Hematopoietic multipotent progenitor cell treated with erythropoietin and hydrocortisone succinate and interleukin-3 and kit ligand, for 15 days (in vitro differentiated cells): ENCODE measurements at places on chromosomes 7 and 10.

DNA sequence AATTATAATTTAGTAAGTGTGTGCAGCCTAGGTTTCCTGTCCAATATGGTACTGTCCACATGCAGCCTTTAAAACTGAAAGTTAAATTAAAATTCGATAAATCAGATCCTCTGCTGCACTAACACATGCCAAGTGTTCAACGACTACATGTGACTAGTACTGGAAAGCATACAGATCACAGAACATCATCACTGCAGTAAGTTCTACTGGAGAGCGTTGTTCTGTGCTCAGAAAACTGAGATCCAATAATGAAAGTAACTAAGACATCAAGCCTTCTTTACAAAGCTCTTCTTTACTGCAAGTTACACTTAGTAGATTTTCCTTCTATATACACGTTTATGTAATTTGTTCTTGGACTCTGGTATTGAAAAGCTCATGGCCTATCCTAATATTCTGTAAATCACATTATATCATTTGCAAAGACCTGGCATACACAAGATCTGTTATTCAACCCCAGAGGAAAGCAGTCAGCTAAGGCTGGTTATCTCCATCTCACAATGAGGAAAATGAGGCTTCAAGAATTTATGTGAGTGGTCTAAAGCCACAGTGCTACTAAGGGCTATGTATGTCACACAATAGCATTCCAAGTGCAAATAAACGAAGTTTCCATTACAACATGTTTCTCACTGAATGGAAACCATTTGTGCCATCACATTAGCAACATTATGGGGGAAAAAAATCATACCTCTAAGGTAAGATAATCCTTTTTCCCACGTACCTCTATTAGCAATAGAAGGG lies 77.6 kb downstream of the VPS41 start:
- DNase-seq, result no peak

DNA sequence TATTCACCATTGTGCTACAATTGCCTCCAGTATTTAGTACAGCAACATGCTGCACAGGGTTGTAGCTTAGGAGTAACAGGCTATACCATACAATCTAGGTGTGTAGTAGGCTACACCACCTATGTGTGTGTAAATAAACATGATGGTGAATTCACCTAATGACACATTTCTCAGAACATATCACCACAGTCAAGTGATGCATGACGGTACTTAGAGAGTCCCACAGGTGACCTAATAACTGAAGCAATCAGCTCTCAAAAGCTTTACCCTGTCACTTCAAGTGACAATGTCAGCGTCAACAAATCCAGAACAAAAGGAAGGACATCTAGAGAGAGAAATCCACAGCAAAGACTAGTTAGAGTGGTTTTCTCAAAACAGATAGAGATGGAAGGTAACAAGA lies 38.8 kb downstream of the CCNJ start:
- DNase-seq, result no peak

DNA sequence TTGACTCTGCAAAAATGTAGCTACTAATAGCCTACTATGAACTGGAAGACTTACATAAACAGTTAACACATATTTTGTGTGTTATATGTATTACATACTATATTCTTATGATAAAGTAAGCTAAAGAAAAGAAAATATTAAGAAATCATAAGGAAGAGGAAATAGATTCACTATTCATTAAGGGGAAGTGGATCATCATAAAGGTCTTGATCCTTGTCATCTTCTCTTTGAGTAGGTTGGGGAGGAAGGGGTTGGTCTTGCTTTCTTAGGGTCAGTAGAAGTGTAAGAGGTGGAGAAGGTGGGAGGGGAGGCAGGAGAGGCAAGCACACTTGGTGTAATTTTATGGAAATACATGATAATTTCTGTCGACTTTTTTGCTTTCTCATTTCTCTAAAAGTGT lies 81.3 kb downstream of the NAMPT start:
- no peak for DNase-seq

GRCh38 chr10:58574058-58574457 lies 61.4 kb downstream of the BICC1 start:
- DNase-seq, result no peak

DNA sequence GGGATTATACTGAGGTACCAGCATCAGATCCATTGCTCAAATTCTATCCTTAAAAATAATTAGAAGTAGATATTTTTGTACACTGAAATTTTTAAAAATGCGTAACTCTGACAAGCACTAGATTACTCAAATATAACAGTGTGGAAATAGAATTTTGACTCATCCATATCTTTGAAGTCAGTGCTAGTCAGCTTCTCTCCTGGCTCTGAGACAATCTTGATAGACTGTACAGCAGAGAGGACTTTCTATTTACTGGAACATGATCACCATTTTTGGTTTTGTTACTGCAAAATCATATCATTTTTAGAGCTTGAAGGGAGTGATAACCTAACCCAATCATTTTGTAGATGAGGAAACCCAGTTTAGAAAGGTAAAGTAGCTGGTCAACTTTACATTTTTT lies 195.0 kb downstream of the MTERF1 start:
- no peak for DNase-seq

DNA sequence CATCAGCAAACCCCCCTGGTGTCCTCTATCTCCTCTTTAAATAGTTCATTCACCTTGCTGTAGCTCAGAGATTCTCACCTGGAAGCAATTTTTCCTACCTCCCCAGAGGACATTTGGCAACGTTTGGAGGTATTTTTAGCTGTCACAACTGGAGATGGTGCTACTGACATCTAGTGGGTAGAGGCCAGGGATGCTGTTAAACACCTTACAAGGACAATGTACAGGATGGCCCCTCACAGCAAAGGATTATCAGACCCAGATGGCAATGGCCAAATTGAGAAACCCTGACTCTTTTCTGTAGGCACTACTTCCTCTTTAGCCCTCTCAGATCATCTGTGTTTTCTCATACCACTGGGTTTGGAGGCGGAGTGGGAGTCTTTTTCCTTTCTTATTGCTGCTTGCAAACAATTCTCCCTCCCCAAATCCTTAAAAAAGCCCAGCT lies 13.2 kb upstream of the TRA2A start:
- DNase-seq, result no peak

- DNase-seq, result no peak
These were observed 20.7 kb downstream of the CAV1 start for GRCh38 chr7:116545411-116545993.

DNA sequence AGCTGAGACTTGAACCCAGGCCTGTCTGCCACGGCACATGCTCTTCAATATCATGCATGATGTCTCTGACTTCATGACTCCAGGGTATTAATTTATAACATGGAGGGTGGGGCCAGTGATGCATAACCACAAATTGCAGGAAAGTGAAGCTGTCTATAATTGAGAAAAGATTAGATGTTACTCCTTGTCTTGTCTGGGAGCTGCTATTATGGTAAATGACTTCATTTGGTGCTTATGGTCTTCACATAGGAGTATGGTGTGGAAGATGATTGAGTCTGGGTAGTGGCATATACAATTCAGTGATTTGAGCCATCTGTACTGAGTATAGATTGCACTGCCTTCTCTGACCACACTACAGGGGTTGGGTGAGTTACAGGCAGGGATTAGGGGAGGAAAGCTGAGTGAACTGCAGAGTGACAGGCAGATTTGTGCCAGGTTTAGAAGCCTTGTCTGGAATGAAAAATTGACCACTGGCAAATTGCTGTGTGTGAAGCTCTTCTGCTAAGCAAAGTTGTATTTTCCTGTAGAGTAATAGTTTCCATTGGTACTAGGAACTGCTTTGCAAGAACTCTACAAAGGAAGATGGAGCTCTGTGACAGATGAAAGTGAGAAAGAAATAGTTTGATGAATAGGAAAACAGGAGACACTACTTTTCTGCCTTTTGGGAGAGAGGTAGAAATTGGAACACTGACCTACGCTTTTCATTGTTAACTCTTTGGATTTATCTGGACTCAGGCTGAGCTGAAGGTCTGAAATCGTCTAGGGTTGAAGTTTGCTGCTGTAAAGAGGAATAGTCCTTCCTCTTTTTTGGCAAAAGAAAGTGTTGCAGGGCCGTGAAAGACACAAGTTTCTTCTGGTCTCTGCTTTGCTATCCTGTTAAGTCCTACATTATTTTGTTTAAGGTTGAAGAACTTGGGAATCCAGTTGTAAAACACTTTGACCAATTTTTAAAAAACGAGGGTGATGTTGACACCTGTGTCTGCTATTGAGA lies 2.7 kb downstream of the SND1 start:
- no peak for DNase-seq
